ENCODE measurements at places on chromosomes 7 and 10.

DNA sequence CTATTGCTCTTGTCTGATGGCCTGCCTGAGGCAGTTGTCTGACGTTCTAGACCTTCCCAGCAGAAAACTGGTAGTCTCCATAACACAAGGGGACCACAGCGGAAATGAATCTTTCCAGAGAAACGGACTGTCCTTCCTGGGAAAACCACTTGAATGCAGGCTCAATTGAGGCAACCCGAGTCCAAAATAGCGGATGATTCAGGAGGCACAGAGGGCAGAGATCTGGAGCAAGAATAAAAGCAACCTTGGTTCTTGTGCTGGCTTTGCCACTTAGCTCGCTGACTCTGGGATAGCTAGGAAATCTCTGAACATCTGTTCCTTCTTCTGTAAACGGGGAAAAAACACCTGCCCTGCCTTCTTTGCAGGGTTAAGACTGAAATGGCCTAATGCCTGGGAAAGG is 178.8 kb downstream of the NEURL1 start:
- peak; percentile 66 for DNase-seq

- no peak for DNase-seq
Measured at GRCh38 chr7:46695051-46695708, 774.1 kb upstream of the IGFBP3 start.

GRCh38 chr7:158406364-158406763 is 181.3 kb downstream of the PTPRN2 start:
- no peak for DNase-seq

DNA sequence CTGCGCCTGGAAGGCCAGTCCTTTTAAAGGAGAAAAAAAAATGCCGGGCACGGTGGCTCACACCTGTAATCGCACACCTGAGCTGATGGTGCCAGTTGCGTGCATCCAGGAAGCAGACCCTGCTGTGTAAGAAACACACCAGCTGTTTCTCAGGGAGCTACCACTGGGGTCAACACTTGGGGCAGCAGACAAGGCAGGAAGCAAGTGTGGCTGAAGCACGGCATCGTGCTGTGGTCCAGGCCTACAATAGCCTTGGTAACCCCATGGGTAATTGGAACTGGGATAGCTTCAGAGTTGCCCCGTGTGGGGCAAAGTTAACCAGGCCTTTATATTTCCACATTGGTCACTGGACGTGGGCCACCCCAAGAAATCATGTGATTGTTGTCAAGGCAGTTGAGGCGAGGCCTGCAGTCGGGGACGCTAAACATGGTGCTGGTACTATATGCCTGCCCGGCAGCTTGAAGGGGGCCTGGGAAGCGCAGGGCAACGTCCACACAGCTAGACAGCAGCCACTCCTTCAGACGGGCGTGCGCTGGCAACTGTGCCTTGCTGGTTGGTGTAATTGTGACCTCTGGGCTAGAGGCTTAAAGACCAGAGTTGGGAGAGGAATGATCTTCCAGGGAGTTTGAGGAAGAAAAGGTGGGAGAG is 2.5 kb upstream of the TACR2 start:
- no peak for DNase-seq

GRCh38 chr10:122181876-122182275 is 89.2 kb upstream of the BTBD16 start:
- no peak for DNase-seq

DNA sequence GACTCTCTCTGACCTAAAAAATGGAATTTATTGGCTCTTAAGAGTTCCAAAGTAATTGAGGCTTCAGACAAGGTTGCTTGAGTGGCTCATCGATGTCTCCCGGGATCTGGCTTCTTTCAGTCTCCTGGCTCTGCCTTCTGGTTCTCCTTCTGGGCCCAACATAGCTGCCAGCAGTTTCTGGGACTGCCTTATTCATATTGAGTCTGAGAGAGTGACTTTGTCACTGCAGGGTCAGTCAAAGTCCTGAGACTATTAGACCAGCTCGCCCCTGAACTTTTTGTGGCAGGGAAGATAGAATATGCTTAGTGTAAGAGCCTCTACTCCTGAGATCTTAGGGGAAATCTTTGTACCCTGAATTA is 94.0 kb downstream of the MMRN2 start:
- no peak for DNase-seq

GRCh38 chr7:29258951-29259350 is 64.4 kb downstream of the CHN2 start:
- no peak for DNase-seq
